ENCODE measurements at places on chromosomes 4 and X.

DNA sequence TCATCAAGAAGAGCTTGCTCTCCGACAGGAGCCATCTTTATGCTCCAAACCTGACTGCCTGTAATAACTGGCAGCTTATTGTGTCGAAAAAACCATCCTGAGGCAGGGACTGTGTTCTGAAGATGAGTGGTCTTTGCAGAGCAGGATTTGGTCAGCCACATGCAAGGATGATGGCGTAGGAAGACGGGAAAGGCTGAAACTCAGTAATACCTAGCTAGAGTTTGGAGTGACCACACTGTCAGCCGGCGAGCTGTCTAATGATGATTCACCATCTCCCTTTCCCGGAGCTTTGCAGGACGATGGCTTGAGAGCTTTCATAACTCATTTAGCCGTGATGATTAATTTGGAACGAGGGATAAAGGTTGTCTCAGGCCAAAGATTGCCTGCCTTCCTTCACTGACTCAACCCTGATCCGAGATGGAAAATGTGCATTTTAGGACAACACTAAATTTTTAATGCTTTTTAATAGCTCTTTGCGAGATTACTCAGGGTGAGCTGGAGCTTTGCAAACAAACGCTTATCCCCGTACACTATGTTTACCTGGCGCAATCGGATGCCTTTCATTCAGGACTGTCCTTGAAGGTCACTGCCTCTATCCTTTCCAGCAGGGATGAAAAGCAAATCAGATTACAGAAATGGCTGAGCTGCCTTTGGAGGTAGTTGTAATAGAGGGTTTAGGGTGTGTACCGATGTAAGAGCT lies 288.5 kb downstream of the ASMT start:
- DNase-seq, result no peak

DNA sequence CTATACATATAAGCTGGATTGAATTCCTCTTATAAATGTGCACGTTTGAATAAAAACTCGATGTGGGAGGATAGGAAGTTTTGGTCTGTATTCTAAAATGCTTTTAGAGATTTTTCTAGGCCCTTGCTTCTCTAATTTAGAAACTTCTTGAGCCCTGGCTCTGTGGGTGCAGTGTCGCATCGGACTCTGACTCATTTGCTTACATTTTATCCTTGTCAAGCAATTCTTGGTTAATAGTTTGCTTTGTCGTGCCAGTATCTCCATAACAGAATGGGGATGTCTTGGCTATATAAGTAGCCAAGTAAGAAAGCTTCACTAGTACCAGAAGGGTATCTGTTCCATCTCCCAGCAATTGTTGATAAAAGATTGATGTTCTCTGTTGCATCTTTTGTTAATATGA lies 10.7 kb downstream of the SGMS2 start:
- no peak for DNase-seq

GRCh38 chr4:87517621-87518020 lies 11.6 kb downstream of the SPARCL1 start:
- no peak for DNase-seq

DNA sequence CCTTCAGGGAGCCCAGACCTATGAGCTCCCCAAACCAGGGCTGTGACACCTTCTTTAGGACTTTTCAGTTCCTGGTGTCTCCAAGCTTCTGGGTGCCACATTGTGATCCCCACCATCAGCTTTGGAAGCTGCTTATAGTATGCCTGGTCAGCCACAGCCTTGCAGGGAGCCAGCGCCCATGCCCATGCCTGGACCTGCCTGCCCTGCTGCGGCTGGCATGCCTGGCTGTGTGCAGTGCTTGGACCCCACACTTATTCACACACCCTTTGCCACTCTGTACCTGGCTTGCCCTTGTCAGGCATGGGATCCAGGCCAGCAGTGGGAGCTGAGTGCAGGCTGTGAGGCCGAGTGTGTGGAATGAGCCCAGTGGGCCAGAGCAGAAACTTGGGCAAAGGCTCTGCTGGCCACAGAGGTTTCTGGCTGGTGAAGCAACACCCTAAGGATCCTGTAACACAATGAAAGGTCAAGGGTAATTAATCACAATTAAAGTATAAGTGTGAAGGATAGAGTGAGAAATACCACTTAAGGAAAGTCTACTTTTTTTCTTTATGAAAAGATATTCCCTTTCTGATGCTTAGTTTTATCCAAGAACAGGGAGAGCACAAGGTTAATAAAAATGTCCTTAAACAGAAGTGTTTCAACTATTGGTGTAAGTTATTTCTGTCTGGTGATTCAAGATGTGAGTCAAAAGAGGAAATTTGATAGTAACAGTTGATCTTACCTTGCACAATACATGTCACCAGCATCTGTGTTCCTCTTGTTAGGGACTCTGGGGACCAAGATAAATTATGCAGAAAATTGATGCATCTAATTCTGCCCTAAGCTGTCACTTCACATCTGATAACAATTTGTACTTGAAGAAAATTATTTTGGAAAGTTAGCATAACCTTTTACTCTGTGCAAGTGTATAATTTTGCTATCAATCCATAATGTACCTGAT lies 161.8 kb downstream of the FAM47A start:
- no peak for DNase-seq

- DNase-seq, result no peak
These were observed 200.7 kb upstream of the IL15 start for GRCh38 chr4:141435446-141436225.

- no peak for DNase-seq
These were observed 57.2 kb upstream of the CXorf66 start for GRCh38 chrX:140022482-140022881.

DNA sequence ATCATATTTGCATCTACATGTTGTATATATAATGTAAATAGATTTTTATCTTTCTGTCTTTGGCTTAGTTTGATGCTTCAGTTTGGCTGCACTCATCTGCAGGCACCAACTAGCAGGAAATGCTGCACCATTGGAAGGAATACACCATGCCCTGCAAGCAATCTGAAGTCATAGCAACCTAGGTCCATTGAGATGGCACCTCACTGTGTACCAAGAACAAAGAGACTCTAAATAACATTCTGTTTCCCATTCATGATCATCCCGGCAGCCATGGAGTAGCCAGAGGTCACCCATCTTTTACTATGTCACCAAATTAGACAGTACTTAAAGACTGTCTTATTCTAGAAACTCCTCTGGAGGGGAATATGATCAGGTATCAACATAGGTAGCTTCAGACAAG lies 40.8 kb upstream of the HS6ST2 start:
- no peak for DNase-seq

DNA sequence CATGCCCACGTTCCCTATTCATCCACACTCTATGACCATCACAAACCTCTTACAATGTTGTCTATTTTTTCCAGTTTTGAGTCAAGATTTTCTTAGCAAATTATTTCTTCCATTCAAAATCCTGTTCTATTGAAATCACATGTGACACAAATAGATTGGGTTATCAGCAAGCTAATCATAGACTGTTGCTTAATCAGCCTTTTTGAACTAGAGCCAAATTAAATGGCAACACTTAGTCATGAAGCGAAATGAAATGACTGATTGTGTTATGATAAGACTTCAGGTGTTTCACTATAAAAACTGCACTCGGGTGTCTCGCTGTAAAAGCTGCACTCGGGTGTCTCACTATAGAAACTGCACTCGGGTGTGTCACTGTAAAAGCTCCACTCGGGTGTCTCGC lies 890.0 kb upstream of the FRG1 start:
- no peak for DNase-seq

- no peak for DNase-seq
These were observed 35.2 kb upstream of the COX18 start for GRCh38 chr4:73104695-73105094.

DNA sequence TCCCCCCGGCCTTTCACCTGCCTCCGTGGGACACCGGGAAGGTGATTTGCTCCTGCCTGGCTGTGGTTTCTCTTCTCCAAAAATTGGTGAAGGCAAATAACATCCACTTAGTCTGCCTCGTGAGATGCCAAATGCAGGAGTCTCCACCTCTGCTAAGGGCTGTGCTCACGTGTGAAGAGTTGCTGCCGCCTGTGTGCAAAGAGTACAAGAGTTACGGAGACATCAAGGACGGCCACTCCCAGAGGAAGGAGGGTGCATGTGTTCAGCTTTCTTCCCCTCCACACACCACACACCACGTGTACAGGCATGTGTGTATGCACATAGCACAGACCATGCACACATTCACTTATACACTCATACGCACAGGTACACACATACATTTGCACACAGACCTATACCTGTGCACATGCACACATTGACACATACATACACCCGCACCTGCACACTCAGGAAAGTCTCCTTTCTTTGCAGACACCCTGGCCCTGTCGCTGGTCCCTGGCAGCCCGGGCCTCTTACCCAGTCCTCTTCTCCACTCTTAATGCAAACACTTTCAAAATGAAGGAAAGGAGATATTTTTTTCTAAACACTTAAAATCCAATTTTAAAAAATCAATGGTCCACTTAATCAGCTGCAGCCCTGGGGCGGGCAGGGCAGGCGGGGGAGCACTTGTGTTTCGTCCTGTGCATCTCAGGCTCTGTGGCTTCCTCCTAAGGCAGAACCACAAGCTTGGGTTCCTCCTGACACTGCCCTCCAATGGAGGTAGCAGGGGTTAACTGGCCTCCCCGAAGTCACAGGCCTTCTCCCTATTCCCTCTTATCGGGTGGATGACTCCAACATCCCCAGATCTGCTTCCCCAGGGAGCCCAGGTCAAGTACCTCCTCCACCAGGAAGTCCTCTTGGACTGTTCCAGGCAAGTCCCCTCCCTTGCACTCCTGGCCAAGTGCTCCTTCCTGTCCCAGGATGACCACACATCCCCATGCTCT lies 103.0 kb downstream of the CPZ start:
- DNase-seq, result no peak
